ENCODE measurements at places on chromosomes 3 and 15. TPM values are rescaled to one million over a fixed set of nuclear protein-coding genes. Genes with fewer than 3 reads are reported as not detected.

DNA sequence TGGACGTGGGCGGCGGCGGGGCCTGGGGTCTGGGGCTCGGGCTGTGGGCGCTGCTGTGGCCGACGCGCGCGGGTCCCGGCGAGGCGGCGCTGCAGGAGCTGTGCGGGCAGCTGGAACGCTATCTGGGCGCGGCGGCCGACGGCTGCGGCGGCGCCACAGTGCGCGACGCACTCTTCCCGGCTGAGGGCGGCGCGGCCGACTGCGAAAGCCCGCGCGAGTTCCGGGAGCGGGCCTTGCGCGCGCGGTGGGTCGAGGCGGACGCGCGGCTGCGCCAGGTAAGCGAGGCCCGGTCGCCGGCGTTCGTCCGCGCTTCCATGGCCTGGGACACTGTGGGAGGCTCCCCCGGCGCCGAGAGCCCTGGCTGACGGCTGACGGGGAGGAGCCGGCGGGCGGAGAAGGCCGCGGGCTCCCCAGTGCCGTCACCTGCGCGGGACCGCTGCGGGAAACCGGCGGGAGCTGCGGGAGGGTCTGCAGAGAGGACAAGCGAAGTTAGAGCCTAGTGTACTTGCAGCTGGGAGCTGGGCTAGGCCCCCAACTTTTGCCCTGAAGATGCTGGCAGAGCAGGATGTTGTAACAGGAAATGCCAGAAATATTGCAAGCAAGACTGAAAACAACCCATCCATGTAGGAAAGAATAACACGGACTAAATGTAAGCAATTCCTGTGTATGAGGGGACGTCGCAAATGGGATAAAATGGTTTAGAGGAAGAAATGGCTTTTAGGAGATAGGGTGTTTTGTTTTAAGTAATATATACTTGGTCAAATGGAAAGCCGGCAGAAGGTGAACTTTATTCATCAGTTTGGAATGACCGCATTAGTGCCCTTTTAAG lies 847 bp downstream of the WHAMM start:
- DNase-seq = peak; percentile 64

DNA sequence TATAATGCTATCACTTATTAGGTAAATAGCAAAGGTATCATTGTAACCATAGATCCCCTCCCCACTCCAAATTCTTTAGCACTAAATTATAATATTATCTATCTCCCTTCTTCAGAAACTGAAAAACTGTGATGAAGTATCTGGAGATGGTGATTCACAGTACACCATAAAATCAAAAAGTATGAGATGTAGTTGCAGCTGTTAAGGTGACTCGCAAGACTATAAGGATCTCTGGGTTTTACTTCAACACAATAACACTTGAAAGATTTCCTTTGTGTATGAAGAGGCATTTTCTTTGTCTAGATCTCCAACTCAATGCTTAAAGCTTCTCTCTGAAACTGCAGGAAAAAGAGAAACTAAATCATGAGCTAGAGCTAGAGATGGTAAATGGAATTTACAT lies 46.9 kb downstream of the IFT57 start:
- DNase-seq = no peak

GRCh38 chr3:11643605-11644087 lies at the start of gene VGLL4:
Gene VGLL4 (minus strand): TSS chr3:11643915. CDS start chr3:11643518, 397 bp downstream.
- DNase-seq = peak; percentile 76

DNA sequence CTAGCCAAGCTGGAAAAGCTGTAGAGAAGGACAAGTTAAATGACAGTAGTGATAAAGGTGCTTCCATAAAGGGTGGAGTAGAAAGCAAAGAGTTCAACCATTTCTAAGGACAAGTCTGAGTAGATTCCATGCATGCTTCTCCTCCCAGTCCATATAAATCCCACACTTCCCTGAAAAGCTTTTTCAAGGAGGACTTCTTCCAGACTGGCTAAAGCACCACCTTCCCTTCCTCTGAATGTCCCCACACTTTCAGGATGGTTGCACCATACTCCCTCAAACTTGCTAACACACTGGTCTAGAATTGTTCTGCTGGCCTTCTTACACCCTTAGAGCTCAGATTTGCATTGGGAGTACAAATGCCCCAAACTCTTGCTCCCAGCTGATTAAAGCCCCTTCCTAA lies 40.9 kb downstream of the FBN1 start:
- DNase-seq = no peak

GRCh38 chr3:128340198-128340903 lies 126.3 kb downstream of the DNAJB8 start:
- no peak for DNase-seq

DNA sequence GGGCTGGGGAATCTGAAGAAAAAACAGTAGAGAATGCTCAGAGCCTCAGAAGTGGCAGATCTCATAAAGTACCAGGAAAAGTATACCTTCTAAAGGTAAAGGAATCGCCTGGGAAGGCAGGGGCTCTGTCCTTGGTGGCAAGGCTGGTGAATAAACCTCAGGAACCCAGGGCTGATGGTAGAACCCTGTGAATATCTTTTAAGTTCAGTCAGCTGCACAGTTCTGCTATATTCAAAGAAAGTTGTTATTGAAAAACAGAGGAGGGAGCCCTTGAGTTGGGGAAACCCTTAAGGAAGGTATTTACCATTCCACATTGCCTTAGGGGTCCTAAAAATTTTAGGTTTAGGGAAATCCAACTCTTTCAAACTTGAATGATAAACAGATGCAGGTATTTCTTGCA lies 31.2 kb downstream of the ZPLD1 start:
- DNase-seq = no peak

GRCh38 chr3:157300094-157300493 lies 136.6 kb upstream of the PTX3 start:
- DNase-seq = no peak

DNA sequence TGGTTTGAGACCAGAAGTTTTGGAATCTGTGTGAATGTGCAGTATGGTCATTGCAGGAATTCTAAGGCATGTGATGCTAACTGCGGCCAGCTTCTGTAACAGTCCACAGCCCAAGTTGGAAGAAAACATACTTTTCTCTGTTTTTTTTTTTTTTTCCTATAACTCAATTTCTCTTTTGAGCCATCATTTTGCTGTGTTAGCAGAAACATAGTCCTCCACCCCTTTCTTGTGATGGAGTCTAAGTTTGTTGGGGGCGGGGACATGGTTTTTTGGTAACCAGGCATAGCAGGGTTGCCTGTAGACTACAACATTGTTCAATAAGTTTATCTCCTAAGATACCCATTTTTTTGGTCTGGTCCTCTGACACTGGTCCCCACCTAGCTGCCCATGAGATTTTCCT lies 223.2 kb upstream of the ONECUT1 start:
- DNase-seq = no peak

DNA sequence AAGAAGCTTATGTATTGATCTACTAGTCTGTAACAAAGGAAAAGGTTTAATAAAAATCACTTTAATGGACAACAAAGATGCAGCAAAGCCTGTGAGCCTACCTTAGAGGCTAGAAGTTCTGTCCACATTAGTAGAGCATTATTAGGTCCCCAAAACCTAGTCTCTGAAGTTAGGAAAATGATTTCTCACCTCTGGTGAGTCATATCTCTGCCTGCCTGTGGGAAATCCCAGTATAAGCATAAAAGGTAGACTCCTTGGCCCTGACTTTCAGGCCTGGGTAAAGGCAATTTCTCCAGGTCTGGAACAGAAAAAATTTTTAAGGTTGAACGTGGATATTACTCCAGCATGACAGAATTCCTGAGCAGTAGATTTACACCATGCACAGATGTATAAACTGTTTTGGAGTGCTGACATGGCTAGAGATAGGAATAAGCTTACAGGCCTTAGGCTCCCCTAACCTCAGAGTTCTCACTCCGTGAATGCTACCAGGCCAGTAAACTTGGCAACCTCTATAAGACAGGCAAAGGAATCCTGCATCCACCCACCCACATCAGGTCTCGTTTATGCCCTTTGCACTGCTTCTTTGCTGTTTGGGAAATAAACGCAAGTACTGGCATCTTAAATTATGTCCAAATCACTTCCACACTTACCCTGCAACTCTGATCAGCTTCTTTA lies 104.1 kb downstream of the SERPINI1 start:
- DNase-seq = no peak

GRCh38 chr3:191363221-191363620 lies 32.9 kb upstream of the UTS2B start:
- no peak for DNase-seq

- DNase-seq = no peak
These were observed 94.7 kb downstream of the LRRC28 start for GRCh38 chr15:99345832-99346462.

DNA sequence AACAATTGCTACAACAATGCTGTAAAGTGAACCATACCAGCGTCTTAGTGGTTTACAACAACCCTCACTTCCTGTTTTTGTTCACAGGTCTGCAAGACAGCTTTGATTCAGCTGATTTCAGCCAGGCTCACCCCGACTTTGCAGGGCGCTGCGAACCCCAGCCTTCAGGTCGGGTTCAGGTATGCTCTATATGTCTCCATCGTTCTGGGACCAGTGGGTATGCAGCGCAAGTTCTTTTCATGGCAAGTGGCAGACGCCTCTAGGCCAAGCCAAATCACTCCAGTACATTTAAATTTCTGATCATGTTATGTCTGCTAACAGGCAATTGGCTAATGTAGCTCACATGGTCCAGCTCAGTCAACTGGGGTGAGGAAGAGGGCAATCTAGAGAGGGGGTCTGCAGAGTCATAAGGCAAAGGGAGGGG lies 52.4 kb upstream of the RGMA start:
- DNase-seq = no peak

GRCh38 chr3:136883967-136884720 lies 22.1 kb downstream of the NCK1 start:
- DNase-seq = no peak

GRCh38 chr3:141152801-141153678 lies 78.6 kb upstream of the PXYLP1 start:
- no peak for DNase-seq

- no peak for DNase-seq
These were observed 8.1 kb downstream of the TIPARP start for GRCh38 chr3:156682501-156682900.

Gene COMMD2
- 10.7 TPM for total RNA-seq

Gene KLHL25
- 34.2 TPM for total RNA-seq

Gene AAGAB
- 22.3 TPM for total RNA-seq

Gene RETNLB
- total RNA-seq = not detected

Gene MDFIC2
- total RNA-seq = not detected

Gene CPLX3
- total RNA-seq = not detected

Gene ARHGAP11A
- 20.6 TPM for total RNA-seq

Measured in liver (tissue), 10 donors.